ENCODE measurements at places on chromosomes 7 and 10.

- no peak for DNase-seq
These were observed 172.4 kb downstream of the PRPF18 start for GRCh38 chr10:13759168-13759567.

DNA sequence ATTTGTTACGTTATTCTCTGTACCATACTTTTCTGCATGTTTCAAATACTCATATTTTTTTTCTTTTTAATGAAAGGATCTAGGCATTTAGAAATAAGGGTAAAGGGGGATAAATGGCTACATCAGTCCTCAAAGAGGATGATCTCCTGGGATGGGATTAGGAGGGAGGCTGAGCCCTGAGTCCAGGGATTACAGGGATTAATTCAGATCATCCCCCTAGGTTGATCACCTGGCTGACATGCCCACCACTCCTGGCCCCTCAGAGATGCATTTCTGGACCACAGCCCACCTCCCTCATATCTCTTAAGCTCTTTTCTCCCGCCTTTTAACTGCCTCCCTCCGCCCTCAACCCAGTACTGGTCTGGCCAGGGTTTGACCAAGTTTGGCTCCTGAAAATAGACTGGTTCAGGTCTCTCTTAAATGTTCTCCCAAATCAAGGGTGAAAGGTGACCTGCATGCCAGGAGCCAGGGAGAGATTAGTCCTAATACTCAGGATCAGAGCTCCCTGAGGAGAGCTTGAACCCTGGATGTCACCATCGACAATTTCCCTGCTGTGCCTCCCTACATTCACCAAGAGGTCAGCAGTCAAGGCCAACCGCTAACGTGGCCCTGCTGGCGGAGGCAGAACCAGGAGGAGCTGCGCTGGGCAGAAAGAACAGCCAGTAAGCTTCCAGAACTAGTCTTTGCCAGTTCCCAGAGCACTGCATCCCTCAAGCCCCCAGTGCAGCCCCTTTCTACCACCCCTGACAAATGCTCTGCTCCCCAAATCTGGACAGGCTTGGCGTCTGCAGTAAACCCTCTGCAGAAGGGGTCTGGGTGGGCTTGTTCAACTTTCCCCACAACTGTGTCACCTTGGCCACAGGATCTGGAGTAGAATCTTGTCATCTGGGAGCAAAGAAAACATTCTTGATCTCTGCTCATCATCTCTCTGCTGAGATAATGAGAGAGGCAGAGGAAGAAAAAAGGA, 3.0 kb upstream of the CCDC136 start:
- no peak for DNase-seq

DNA sequence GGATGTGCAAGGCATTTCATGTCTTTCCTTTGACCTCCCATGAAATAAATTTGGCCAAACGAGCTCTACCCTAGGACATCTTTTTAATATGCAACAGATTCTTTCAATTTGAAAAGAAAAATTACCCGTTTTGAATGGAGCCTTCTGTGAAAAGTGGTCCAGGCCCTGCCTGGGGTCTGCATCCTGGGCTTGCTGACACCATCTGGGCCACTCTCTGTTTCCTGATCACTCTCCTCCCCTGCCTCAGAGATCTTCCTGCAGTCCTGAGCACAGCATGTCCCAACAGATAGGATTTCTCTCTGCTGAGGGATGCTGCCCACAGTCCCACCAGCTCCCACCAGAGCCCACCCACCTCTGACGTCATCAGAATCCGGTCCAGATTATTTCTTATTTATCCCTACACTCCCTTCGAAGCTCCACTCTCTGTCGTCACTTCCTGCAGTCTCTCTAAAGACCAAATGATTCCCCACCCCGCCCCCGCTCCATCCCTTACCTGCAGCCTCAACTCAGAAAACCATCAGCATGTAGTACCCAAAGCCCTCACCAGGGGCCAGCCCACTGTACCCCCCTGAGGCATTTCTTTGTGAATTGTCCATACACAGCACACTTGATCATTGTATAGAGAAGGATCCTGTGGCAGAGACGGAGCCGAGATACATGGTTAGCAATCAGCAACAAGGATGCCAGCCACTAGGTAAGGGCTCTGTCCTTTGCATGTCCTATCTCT, 192.1 kb upstream of the MGMT start:
- no peak for DNase-seq

DNA sequence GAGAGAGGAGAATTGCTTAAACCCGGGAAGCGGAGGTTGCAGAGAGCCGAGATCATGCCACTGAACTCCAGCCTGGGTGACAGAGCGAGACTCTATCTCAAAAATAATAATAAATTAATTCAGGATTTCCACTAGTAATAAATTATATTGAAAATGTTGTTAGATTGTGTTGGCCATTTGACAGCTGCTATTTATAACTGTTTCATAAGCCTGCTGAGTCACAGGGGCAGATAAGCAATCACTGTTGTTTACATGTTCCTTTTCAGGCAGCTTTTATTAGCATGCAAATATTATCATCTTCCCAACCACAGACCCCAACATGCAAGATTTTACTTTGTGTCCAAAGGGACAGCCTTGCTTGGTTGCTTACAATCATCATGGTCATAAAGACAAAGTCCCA, 49.5 kb upstream of the ZNF138 start:
- DNase-seq: no peak

DNA sequence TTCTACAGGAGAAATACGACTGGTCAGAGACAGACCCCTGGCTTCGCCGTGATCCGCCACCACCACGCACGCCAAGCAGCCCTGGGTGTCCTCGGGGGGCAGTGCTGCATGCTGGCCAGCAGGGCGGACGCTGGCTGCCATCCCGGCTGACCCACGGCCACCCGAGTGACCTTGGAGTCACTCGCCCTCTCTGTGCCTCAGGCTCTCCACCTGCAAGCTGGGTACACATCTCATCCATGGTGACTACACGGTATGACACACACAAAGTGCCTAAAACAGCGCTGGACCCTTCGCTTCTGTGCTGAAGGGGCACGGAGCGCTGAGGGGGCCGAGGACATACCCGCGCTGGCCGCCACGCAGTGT, 62.0 kb upstream of the RNF32 start:
- no peak for DNase-seq

DNA sequence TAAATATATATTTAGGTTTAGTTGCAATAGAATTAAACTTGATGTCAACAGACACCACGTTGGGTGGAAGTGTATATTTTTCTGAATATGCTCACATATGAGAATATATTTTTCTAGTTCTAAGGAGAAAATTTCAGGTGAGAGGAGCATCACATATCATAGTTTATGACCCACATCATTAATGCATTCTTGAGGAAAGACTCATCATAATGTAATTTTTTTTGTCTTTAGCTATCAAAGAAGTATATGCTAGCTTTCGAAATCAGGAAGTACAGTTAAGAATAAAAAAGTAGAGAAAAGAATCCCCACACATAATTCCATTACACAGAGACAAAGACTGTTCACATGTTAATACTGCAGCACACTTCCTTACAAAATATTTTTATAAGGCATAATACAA, 30.4 kb downstream of the A1CF start:
- no peak for DNase-seq

DNA sequence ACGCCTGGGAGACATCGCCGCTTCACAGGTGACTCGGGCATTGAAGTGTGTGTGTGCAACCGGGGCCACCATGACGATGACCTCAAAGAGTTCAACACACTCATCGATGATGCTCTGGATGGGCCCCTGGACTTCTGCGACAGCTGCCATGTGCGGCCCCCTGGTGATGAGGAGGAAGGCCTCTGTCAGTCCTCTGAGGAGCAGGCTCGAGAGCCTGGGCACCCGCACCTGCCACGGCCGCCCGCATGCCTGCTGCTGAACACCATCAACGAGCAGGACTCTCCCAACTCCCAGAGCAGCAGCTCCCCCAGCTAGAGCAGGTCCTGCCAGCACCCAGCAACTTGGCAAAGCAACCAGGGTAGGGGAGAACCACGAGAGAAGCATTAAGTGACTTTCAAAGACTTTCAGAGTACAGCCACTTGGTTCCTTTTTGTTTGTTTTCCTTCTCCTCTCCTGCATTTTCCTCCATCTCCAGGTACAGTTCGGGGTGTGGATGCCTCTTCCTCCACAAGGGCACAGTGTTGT, 24.1 kb downstream of the CYP17A1 start:
- DNase-seq: no peak

GRCh38 chr10:34994565-34995142, 95.5 kb downstream of the CUL2 start:
- no peak for DNase-seq

- DNase-seq: no peak
These were observed 34.3 kb downstream of the NPY start for GRCh38 chr7:24318326-24318725.

GRCh38 chr10:71778071-71778825, 4.9 kb upstream of the VSIR start:
- no peak for DNase-seq

GRCh38 chr10:33722067-33722466, 387.6 kb upstream of the NRP1 start:
- no peak for DNase-seq

- no peak for DNase-seq
These were observed 283.7 kb upstream of the ZMIZ1 start for GRCh38 chr10:78785066-78785465.

GRCh38 chr10:3263082-3263481, 90.5 kb upstream of the PITRM1 start:
- DNase-seq: no peak

DNA sequence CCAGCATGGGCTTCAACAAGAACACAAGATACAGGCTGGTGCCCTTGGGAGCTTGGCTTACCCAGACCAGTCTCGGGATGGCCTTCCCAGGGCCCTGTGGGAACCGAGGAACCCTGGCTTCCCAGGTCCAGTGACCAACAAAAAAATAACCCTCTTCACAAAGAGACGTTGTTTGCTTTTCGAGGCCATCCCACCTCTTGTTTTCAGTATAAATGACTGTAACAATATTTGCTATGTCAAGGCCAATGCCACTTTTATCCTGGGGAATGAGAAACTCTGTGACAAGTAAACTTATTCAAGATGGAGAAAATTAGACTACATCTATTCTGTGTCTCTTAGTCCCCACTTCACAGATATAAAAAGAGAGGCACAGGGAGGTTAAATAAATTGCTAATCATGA, 138.8 kb downstream of the PRPF18 start:
- no peak for DNase-seq

DNA sequence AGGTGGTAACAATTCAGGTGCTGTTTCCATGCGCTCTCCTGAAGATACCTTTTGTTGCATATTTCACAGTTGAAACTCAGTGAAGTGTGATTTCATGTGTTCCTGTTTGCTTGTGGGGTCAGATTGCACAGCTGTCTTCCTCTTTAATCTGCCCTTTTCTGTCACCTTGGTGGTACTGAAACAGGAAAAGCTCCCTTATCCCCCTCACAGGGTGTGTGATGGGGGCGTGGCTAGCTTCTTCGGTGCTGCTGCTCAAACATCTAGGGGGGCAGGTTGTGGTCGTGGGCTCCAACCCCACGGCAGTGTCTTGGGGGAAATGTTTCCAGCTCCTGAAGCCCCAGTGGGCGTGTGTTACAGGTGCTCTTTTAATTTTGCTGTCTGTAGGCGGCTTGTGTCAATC, 107.4 kb upstream of the KLF14 start:
- DNase-seq: no peak

All from T-cell (primary cell).